MV-4-11 (cell line): ENCODE measurements at places on chromosomes 13 and 19.

- DNase-seq = no peak
Measured at GRCh38 chr19:2287585-2288337, 5.8 kb upstream of the PEAK3 start.

DNA sequence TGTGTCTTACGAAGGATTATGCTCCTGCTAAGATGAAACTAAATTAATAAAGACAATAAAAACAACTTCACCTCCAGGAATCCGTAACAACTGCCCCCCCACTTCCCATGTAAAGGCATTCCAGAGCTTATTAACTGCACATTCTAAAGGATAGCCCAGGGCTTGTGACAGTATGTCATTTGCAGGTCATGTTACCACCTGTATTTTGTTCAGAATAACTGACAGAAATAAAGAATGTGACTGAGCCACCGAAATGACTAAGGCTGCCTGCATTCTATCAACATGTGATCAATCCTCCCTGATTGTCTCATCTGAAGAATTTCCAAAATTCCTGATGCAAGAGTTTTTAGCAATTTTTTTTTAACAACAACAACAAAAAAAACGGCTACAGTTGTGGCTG is 117.2 kb downstream of the MIPEP start:
- DNase-seq = no peak

DNA sequence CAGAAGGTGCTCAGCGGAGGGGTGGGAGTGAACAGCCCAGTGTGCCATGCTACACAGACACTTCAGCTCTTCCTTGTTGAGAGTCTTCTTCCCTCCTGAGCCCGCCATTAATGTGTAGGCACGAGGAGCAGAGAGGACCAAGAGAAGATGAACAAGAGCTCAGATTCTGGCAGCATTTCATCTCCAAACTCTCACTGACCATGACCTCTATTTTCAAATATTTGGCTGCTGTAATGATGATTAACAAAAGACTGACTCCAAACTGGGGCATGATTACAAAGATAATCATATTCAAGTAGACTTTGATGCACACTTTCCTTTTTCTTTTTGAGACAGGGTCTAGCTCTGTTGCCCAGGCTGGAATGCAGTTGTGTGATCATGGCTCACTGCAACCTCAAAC is 236.5 kb downstream of the DCLK1 start:
- DNase-seq = no peak

- no peak for DNase-seq
Measured at GRCh38 chr13:41416276-41416675, 41.1 kb upstream of the RGCC start.

DNA sequence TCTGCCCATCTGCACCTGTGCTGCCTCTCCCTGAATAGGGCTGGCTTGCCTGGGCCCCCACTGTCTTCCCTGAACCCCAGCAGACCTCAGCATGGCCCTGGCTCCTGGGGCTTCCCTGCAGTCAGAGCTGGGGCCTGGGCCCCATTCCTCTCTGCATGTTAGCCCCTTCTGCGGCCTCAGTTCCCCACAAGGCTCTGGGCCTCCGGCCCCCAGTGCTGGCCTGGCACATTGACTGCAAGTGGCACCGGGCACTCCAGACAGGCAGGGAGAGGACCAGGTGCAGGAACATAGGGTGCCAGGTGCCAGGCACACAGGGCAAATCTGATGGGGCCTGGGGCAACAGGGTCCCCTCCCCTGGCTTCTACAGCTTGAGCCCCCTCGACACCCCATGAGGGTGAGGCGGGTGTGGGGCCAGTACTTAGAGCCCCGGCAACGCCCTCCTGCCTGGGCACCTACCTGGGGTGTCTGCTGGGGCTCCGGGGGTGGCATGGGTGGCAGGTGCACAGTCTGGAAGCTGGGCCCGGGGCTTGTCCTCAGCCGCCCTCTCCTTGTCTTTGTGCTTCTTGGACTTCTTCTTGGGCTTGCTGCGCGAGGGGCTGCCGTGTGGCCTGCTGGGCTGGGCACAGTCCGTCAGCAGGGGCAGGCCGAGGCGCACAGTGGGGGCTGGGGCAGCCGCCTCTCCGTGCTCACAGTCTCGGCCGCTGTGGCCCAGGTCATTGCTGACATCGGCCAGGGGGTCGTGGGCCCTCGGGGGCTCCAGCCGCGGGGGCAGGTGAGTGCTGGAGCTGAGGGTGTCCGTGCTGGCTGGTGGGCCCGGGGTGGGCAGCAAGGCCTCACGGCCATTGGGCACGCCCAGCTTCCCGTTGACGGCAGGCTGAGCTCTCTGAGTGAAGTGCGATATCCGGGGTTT is 12.3 kb upstream of the ISYNA1 start:
- DNase-seq = no peak

DNA sequence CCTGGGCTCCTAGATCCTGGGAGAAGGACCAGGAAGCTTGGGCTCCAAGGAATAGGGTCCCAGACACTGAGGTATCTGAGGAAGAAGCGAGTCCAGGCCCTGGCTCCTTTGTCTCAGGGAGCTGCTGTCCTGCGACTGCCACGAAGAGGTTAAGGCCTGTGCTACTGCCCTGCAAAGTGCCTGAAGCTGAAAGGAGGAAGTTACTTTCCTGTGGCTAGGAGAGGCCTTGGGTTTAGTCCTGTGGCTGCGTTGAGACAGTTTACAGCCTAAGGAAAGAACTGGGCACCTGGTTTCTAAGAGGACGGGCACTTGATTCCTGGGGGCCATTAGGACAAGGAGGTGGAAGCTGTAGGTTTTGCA is 2.8 kb downstream of the MYADM start:
- peak; percentile 97 for DNase-seq

GRCh38 chr13:95160112-95160906 is 140.9 kb downstream of the ABCC4 start:
- DNase-seq = no peak

DNA sequence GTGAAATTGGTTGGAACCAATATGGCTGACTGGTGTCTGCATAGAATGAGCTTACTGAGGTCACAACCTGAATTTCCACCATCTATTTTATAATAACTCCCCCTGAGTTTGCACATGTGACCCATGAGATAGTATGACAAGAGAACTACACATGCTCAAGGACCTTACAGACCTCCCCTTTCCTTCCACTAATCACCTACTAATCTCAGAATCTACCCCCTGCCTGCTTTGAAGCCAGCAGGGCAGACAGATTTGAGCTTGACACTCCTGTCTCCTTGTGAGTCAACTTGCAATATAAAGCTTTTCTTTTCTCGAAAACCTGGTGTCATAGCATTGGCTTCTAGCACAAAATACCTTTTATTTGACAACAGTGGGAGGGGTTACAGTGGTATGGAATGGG is 248.4 kb downstream of the RFC3 start:
- no peak for DNase-seq

DNA sequence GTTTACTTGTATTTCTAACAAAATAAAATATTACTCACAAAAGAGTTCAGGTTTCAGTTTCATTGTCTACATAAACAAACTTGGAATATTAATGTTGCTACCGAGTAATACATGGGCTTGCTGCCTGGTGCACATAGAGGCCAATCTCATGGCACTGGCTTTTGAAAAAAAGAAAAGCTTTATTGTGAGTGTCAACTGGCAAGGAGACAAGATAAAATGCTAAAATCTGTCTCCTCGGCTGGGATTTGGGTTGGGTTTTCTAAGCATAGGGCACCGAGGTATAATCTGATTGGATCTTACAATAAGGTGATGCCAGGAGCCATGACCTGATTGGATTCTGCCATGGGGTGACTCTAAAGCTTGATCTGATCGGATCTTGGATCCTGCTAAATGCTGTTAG is 1519.9 kb upstream of the MIR17HG start:
- DNase-seq = no peak

- peak; percentile 60 for DNase-seq
Measured at GRCh38 chr19:16041299-16041990, 34.9 kb upstream of the TPM4 start.
